HCEC 1CT (cell line): ENCODE measurements at places on chromosomes 2 and 18.

GRCh38 chr18:79461627-79462026, 65.9 kb downstream of the NFATC1 start:
- no peak for DNase-seq

DNA sequence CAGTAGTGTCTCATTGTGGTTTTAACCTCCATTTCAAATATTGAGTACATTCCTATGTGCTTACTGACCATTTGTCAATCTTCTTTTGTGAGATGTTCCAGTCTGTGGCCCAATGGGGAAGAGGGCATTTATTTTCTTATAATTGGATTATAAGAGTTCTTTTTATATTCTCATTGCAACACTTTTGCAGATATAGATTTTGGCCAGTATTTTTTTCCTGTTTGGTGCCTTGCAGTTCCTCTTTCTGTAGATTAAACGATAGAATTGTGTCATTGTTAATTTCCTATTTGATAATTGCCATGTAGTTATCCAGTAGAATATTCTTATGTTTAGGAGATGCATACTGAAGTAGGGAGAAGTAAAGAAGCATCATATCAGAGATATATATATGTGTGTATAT, 56.4 kb upstream of the CYTIP start:
- DNase-seq, result no peak

DNA sequence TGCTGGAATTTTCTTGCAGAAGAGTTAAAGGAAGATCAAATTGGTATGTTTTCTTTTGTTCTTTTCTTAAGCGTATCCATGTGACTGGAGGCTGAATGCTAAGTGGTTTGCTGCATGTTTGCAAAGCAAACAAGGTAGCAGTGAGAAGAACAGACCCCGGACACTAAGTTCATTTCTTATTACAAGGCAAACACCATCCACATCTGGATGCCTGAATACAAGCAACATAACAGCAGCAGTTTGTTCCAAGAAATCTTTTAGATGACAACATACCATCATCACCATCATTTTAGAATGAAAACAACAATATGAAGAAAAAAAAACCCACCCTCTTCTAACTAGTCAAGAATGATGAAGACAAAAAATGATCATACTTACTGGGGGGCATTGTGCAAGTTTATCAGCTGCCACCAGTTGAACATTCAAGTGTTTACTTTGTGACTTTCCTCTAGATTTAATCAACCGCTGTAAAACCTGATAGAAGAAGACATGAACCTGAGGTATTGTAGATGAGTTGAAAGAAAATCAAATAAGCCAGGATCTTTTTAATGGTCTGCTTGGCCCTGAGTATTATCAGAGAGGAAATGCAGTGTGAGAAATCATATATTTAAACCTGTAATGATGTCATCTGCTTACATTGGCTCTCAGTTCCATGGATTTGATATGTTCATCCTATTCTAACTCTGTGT, 25.0 kb upstream of the ARL5A start:
- no peak for DNase-seq

DNA sequence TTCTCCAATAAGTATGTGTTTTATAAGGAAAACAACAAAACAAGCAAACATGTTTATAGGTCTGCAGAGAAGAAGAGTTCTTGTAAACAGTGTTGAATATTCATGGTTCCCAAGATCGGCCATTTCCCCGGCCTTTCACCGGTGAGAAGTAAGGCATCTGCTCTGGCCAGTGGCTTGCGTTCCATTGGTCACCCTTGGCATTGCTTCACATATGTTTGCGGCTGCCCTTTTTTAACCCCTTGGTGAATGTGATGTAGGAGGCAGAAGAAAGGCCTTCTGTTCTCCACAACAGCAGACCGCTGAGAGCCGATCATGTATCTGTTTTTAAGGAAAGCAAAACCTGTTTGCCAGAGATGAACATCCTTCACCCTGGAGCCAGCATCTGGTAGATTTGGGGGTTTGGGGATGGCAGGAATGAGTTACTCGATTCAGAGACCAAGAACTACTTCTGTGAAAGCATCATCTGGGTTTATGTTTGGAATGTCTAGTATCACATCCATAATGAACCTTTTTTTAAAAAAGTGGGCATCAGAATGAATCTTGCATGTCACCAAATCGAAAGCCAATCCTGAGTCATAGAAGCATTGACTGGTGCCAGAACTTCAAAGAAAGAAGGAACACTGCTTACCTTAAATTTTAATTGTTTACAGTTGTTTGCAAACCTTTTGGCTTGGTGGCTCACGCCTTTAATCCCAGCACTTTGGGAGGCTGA, 112.3 kb downstream of the AGAP1 start:
- peak; percentile 75 for DNase-seq

GRCh38 chr18:62331581-62332356, 6.7 kb downstream of the TNFRSF11A start:
- DNase-seq, result no peak

DNA sequence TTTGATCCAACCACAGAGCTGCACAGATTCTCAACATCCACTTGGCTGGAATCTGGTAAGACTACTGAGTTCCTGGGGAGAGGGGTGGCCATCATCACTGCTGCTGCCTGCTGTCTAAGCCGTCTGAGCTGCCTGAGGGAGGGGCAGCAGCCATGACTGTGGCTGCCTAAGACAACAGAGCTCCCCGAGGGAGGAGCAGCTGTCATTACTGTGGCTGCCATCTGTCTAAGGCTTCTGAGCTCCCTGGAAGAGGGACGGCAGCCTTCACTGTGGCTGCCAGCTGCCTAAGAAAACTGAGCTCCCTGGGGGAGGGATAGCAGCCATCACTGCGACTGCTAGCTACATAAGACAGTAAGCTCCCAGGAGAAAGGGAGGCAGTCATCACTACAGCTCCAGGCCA, 584.4 kb downstream of the NR4A2 start:
- DNase-seq, result no peak

- peak; percentile 64 for DNase-seq
These were observed 76.3 kb upstream of the WDSUB1 start for GRCh38 chr2:159362816-159363251.

- DNase-seq, result peak; percentile 81
These were observed 23.7 kb downstream of the CRACDL start for GRCh38 chr2:98912221-98912851.
